ENCODE measurements at places on chromosomes 11 and 22.

DNA sequence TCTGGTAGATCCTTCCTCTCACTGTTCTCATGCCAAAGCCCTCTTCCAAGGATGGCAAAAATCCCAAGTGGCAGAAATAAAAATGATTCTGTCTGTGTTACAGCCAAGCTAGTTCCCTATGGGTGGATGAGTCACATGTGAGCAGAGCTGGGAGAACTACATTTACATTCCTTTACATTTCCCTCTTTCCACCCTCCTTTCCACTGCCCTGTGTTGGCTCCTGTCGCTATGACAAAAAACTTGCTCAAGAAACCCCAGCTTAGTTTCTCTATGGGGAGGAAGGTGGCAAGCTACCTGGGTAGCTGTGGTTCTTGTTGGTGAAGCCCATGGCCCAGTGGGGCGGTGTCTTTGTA lies 10.2 kb upstream of the DDB2 start:
- DNase-seq: no peak

- peak; percentile 91 for DNase-seq
Measured at GRCh38 chr22:44620129-44620840, 81.7 kb upstream of the PRR5 start.

DNA sequence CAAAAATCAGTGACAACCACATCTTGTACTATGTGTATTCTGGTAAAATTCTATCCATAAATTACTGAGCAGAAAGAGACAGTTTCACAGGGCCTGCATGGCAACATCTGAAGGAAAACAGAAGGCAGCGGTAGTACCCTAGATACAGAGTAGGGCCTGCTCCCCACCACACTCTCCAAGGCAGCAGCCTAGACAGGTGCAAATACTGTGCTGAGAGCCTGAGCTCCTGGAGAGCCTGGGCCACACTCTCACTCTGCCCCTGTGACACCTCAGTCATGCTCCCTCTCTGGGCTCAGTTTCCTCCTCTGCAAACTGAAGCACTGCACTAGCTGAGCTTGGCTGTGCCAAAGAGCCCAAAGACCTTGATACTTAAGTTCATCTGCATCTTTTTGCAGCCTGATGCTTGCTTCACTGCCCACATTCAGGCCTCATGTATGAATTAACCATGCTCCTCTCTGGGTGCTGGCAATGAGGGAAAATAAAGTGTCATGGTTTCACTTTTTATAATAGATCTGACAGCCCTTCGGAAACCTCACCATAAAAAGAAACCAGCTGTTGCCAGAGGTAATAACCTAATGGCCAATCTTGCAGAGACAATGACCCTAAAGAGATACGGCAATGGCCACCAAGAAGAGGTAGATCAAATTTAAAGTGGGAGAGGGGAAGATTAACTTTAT lies 104.7 kb downstream of the PLEKHA7 start:
- no peak for DNase-seq

DNA sequence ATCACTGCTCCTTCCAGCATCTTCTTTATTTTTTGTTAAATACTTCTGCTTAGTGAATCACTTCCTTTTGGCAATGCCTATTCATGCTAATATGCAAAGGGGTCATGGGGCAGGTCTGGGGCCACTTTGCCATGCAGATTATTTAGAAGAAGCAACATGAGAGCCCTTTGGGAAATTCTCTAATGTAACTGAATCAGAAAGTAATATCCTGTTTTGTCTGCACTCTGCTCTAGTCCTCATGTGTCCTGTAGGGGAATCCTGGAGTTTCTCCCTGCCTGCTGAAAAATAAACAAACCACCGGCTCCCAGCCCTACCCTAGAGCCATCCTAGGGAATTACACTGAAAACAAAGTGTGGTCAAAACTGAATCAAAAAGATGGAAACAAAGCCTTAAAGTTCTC lies 176.5 kb upstream of the POU2AF2 start:
- DNase-seq: no peak

Data from right cardiac atrium (tissue), 5 donors.